ENCODE measurements at places on chromosomes 2 and 18.
A peak's percentile ranks its signal among the peaks of the same experiment; 100 is the strongest.

DNA sequence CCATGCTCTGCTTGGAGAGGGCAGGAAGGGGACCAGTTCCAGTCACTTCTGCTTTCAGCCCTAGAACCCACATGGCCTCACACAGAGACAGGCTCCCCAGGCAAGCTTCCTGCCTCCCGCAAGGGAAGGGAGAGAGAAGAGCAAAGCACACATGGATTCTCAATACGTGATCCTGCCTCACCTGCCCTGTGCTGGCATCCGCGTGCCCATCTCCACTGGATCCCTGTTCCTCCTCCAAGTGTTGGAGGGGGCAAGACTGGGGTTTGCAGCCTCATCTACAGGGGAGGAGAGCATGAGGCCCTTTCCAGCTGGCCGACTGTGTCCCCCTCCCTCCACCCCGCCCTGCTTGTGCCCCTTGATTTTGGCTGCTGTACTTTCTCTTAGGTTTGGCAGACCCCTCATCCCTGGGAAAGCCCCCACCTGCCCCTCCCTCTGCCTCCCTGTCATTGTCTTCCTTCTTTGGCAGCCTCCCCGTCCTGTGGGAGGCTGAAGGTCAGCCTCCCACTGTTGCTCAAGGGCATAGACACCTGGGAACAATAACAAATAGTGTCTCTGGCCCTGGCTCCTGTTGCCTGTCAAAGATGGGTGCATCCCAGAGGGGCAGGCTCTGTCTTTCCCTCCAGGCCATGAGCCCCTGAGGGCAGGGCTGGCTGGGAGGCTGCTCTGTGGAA lies 22.7 kb downstream of the KCNF1 start:
- DNase-seq = no peak

- DNase-seq = peak; percentile 89
Measured at GRCh38 chr2:208254118-208254870, 577 bp downstream of the IDH1 start.

DNA sequence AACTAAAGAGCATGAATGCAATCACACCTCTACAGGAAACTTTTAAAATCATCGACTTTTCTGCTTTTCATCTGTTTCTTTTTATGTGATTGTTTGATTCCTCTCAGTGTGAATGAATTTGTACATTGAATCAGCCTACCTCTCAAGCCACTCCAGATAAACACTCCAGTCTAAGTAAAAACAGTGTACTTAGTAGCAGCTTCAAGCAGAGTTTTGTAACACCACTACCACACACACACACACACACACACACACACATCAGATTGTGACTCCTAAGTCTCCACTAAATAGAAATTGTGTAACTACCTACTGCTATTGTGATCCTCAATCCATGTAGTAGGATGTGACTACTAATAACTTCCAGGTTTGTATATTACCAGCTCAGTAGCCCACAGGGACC lies 65.3 kb upstream of the EPB41L5 start:
- DNase-seq = no peak

DNA sequence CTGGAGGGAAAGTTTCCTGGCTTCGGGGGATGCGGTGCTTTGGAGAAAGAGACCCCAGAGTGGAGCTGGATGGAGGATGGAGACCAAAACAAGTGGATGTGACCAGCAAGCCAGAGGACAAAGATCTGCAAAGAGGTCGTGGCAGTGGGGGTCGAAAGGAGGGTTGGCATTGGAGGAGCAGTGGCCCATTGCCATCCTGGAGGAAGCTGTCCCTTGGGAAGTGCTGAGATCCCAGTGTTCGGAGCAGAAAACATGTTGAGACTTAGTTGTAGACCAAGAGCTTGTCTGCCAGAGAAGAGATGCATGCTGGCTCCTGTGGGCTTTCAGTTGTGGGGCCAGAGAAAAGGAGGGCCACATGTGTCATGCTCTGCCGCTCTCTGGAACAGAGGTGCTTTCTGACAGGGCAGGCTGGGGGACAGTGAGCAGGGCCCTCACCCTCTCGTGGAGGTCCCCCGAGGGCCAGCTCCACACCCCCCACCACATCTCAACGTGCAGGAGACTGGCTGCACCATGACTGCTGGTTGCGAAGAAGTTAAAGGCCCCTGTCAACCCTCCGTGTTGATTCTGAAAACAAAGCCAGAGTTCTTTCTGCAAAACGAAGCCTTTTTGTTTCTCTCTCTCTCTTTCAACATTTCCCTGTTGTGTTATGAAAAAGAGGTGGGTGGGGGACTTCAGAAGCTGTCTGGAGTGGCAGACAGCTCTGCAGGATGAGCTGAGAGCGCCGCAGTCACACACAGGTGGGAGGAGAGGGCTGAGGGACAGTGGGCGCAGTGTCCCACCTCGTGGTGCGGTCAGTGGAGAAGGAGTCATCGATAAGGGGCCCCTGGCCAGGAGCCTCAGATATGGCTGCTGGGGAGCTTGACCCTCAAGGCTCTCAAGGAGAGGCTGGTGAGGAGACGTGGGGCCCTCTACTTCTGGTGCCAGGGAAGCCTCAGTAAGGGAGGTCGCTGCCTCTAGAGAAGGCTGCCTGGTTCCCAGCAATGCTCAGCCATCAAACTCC lies 77.6 kb upstream of the BCL2L11 start:
- peak; percentile 45 for DNase-seq

- no peak for DNase-seq
Measured at GRCh38 chr2:201233812-201234662, 26.3 kb upstream of the CASP8 start.

DNA sequence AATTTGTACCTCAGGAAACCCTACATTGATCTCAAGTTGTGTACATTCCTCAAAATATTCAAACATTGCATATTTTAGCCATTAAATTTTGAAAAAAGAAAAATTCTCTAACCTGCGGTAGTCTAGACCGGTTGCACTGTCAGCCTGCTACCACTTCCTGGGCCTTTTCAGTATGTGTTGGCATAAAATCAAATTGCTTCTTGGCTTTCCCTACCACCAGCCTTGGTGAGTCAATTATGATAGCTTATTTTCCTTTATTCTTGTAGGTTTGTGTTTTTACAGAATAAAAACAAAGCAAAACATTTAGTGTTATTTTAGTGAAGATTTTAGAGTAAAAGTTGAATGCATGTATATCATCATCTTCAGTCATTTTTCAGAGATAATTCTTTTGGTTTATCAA lies 61.2 kb downstream of the FAM171B start:
- no peak for DNase-seq

All from GM13977 (cell line).